ENCODE measurements at places on chromosomes 11 and 22.

GRCh38 chr22:49930596-49931412, 12.4 kb downstream of the CRELD2 start:
- peak overlapping the region; percentile 58 for H3K27ac ChIP-seq
- H3K27me3 ChIP-seq = no peaks in the 10 kb centered on the region
- H3K4me1 ChIP-seq = no peaks in the 10 kb centered on the region
- peaks cover 3% of the 10 kb centered on the region for H3K36me3 ChIP-seq
- DNase-seq = peak; percentile 80

DNA sequence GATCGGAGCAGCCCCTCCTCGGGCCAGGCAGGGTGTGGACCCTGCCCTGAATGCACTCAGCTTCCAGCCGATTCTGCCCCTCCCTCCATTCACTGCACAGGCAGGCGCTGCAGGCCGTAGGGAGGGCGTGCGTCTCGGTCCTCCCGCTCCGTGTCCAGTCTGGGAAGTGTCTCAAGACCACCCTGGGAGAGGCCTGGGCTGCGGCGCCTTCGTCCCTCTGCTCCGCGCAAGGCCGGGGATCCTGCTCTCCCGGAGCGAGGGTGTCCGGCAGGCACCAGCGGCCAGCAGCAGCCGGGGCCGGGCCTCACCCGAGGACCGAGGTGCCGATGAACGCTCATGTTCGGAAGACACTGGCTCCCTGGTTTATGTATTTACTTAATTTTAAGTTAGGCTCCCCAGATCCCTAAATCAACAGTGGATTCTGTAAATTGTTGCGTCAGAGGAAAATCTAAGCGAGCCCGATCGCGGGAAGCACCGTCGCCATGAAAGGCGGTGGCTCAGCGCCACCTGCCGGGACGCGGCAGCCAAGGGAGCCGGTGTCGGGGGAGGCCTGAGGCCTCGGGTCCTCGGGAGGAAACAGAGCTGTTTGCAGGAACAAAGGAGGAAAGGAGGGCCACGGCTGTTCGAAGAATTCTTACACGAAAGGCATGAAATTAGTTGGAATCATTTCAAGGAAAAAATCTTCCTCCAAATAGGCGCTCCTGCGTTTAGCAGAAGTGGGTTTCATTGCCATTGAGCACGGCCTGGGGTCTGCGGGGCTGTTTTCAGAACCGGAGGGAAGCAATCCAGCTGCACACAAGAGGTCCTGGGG, 195.3 kb downstream of the BRD1 start:
- DNase-seq = peak; percentile 83
- no peaks in the 10 kb centered on the region for H3K27me3 ChIP-seq
- H3K36me3 ChIP-seq = no peaks in the 10 kb centered on the region
- H3K4me1 ChIP-seq = no peaks in the 10 kb centered on the region
- H3K27ac ChIP-seq = no peak overlapping the region

DNA sequence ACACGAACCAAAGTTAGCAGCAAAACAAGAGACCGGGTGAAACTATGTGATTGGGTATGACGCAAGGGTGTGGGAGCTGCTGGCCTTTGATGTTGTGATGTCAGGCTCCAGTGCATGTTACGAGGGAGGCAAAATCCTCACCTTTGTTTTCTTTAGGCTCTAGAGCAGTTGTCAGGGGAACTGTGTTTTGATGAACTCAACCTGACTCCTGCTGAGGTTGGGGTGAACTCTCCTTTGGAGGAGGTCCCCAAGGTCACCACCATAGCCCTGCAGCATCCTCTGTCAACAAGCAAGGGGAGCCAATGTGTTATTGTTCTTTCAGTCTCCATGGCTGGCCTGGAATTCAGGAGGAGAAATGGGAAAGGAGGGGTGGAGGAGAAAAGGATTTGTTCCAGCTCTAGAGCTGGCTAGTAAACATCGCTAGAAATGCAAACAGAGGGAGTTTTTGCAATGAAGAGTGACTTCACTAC, 33.8 kb downstream of the RASSF10 start:
- H3K36me3 ChIP-seq = no peaks in the 10 kb centered on the region
- no peaks in the 10 kb centered on the region for H3K27me3 ChIP-seq
- peak overlapping the region; percentile 13 for H3K27ac ChIP-seq
- DNase-seq = no peak
- peaks cover 6% of the 10 kb centered on the region for H3K4me1 ChIP-seq
- no peak overlapping the region for H3K4me3 ChIP-seq

DNA sequence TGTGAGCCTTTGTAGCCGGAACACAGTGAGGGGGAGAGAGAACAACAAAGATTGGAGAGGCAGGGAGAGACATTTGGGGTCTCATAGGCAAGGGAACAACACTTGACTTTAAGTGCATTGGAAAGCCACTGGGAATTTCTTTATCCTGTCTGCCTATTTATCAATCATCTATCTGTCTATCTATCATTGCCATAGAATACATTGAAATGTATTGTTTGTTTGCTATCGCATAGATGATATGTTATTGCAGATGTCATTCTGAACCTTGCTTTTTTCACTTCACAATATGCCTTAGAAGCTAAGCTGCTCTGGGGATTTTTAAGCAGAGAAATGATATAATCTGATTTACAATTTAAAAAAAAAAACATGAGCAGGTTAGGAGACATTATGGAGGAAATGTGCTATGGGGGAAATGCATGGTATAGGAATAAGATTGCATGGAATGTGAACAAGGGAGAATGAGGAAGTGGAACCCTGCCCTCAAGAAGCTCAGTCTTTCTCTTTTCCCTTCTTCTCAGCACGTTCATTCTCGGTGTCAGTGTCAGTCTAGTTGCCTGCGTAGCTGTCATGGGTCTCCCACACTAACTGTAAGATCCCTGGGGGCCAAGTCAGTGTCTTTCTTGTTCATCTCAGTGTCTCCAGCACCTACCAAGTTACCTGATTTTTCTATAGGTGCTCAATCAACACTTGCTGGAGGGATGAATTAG, 158.7 kb upstream of the ARHGAP20 start:
- H3K27me3 ChIP-seq = no peaks in the 10 kb centered on the region
- H3K4me1 ChIP-seq = peaks cover 7% of the 10 kb centered on the region
- H3K4me3 ChIP-seq = no peak overlapping the region
- H3K27ac ChIP-seq = no peak overlapping the region

Measured in lung (tissue), 17 donors.